ENCODE measurements at places on chromosomes 2 and 18. TPM values are rescaled to one million over a fixed set of nuclear protein-coding genes. Genes with fewer than 3 reads are reported as not detected.

Gene REG3G
- 2.3 TPM for polyA plus RNA-seq

Gene CCBE1
- polyA plus RNA-seq: 16.4 TPM

Gene SH3RF3
- polyA plus RNA-seq: 1.1 TPM

Gene MAP3K19
- polyA plus RNA-seq: not detected

Gene C2orf15
- polyA plus RNA-seq: 8.9 TPM

Gene C2orf42
- polyA plus RNA-seq: 10.1 TPM

Gene POLR1B
- 7.7 TPM for polyA plus RNA-seq

Gene IL18RAP
- polyA plus RNA-seq: not detected

Gene WNT10A
- 5.7 TPM for polyA plus RNA-seq

Gene ZBTB7C
- polyA plus RNA-seq: 1.1 TPM

Gene RNF181
- polyA plus RNA-seq: 256 TPM

Gene FEV
- 0.58 TPM for polyA plus RNA-seq

Gene REG3A
- polyA plus RNA-seq: 0.27 TPM

Gene NEUROD1
- polyA plus RNA-seq: 0.53 TPM

Gene UGT1A4
- polyA plus RNA-seq: not detected

Gene MRPL53
- polyA plus RNA-seq: 89.6 TPM

Gene TGFA
- 2.6 TPM for polyA plus RNA-seq

Gene MEIS1
- 35.3 TPM for polyA plus RNA-seq

Gene TXNDC9
- polyA plus RNA-seq: 34.3 TPM

Gene EVX2
- 1.3 TPM for polyA plus RNA-seq

Gene VWC2L
- not detected for polyA plus RNA-seq

Gene NEB
- polyA plus RNA-seq: 0.75 TPM

Gene COLEC11
- polyA plus RNA-seq: 20.9 TPM

Gene PLGLB1
- 9.8 TPM for polyA plus RNA-seq

All from hepatocyte (in vitro differentiated cells).